Thoracic aorta (tissue), 2 donors: ENCODE measurements at places on chromosomes 12 and 14. TPM values are rescaled to one million over a fixed set of nuclear protein-coding genes. Genes with fewer than 3 reads are reported as not detected.
A peak's percentile ranks its signal among the peaks of the same experiment; 100 is the strongest.

DNA sequence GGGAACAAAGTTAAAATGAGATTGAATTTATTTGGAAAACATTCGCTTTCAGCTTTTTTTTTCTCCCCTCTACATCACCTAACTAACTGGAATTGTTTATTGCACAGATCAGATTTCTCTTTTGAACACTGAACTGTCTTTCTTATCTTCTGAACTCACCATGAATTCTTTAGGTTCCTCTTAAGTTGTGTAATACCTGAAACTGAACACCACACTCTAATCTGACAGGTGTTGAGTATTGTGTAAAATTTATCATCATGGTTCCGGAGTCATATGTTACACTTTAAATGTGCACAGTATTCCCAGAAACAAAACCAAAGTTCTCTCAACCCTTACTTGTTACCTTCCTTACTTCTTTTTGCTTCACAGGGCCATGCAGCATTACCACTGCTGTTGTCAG is 66.8 kb downstream of the TGFB3 start:
- DNase-seq = no peak
- H3K27me3 ChIP-seq = no peaks in the 10 kb centered on the region
- H3K4me3 ChIP-seq = no peak overlapping the region
- H3K36me3 ChIP-seq = no peaks in the 10 kb centered on the region
- H3K4me1 ChIP-seq = no peaks in the 10 kb centered on the region

DNA sequence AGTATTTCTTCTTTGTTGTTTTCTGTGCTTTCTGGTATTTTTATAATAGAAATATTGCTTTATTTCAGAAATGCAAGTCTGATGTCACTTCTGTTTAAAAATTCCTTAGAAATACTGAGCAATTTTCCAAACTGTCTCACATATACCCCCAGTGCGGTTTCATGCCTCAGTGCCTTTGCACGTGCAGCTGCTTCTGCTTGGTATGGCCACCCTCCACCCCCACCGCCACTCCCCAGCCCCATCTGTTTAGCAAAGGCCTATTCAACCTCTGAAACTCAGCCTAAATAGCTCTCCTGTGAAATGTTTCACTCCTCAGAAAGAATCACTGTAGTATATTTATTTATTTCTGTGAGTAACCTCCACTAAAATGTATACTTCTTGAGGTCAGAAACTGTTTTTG is 52.3 kb downstream of the PPM1H start:
- DNase-seq = no peak
- no peaks in the 10 kb centered on the region for H3K4me1 ChIP-seq
- H3K27ac ChIP-seq = no peak overlapping the region

- H3K4me1 ChIP-seq = peaks cover 49% of the 10 kb centered on the region
- H3K27me3 ChIP-seq = no peaks in the 10 kb centered on the region
- H3K36me3 ChIP-seq = peaks cover 45% of the 10 kb centered on the region
- DNase-seq = no peak
- no peak overlapping the region for H3K4me3 ChIP-seq
- H3K27ac ChIP-seq = peak overlapping the region; percentile 86
These were observed 4.0 kb downstream of the NAB2 start for GRCh38 chr12:57092876-57093414.

DNA sequence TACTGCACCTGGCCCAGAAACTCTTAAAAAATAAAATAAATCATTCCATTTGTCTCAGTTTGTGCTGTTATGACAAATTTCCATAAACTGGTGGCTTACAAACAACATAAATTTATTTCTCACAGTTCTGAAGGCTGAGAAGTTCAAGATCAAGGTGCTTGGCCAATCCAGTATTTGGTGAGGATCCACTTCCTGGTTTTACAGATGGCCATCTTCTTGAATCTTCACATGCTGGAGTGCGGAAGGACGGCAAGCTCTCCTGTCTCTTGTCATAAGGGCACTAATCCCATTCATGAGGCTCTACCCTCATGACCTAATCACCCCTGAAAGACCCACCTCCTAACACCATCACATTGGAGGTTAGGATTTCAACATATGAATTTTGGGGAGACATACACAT is 29.9 kb upstream of the MYBPC1 start:
- no peaks in the 10 kb centered on the region for H3K27me3 ChIP-seq
- no peak overlapping the region for H3K27ac ChIP-seq
- DNase-seq = no peak

- no peak overlapping the region for H3K4me3 ChIP-seq
- H3K4me1 ChIP-seq = no peaks in the 10 kb centered on the region
- H3K27ac ChIP-seq = no peak overlapping the region
- no peak for DNase-seq
- H3K36me3 ChIP-seq = no peaks in the 10 kb centered on the region
These were observed 26.2 kb upstream of the CHPT1 start for GRCh38 chr12:101671157-101671791.

DNA sequence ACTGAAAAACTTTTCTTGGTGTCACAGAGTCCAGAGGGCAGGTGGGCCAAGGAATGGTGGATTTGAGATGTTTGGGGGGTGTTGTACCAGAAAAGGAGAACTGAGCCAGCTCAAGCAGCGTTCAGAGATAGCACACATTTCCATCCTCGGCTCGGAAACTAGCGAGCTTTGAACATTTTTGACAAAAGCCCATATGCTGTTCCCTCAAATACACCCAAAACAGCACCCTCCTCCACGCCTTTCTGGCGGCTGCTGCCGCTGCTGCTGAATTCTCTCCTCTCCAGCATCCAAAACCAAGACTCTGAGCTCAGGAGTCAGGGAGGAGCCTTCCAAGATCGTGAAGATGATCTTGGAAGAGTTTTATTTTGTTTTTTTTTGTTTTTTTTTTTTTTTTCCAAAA is 961 bp downstream of the SRRM4 start:
- DNase-seq = no peak
- H3K27ac ChIP-seq = no peak overlapping the region
- no peaks in the 10 kb centered on the region for H3K4me1 ChIP-seq
- no peaks in the 10 kb centered on the region for H3K27me3 ChIP-seq
- H3K36me3 ChIP-seq = no peaks in the 10 kb centered on the region

DNA sequence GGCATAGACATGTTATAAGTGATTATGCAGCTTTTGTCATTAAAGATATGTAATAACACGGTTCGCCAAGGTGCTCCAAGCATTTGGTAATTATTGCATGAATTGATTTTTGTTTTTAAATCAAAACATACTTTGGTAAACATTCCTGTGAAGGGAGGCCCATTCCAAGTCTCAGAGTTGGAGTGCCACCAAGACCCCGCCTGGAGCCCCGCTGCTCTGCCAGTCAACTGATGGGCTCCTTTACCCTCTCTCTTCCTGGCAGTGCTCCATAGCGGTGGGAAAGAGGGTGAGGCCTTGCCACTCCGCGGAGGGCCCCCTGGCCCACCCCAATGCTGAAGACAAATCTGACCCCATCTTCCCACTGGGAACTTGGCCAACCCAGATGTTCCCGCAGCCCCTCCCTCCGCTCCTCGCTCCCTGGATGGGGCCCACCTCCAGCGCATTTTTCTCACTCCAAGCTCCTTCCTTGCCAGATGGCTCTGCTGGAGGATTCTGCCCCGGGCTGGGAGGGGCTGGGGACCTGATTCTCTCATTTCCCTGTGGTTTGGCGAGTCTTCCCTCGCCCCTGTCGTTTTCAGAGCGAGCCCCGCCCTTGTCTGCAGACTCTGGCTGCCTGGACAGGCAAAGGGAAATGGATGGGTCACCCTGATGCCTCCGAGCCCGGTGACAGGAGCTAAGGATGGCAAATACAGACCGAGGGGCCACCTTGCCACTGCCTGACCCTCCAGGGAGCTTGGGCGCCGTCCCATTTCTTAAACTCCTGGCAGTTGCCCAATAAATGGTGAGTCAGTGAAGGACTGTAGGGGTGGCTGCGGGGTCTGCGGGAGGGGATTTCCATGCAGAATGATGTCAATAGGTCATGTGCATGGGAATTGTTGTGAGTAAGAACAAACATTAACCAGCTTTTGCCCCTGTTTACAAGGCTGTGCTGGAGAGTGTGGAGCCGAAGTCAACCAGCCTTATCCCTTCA is 9.2 kb upstream of the PAPLN start:
- no peak for DNase-seq
- H3K27me3 ChIP-seq = no peaks in the 10 kb centered on the region
- no peaks in the 10 kb centered on the region for H3K36me3 ChIP-seq
- peaks cover 13% of the 10 kb centered on the region for H3K4me1 ChIP-seq

- no peaks in the 10 kb centered on the region for H3K4me1 ChIP-seq
- DNase-seq = no peak
- no peak overlapping the region for H3K27ac ChIP-seq
- H3K27me3 ChIP-seq = no peaks in the 10 kb centered on the region
These were observed 19.1 kb downstream of the RPAP3 start for GRCh38 chr12:47686645-47687240.

GRCh38 chr12:123102781-123103503 is 47.9 kb downstream of the PITPNM2 start:
- DNase-seq = no peak
- no peak overlapping the region for H3K27ac ChIP-seq
- no peak overlapping the region for H3K4me3 ChIP-seq
- H3K27me3 ChIP-seq = no peaks in the 10 kb centered on the region
- no peaks in the 10 kb centered on the region for H3K36me3 ChIP-seq

GRCh38 chr12:57087691-57088353 is 1.1 kb upstream of the NAB2 start:
- no peaks in the 10 kb centered on the region for H3K27me3 ChIP-seq
- peaks cover 15% of the 10 kb centered on the region for H3K36me3 ChIP-seq
- H3K4me1 ChIP-seq = peaks cover 29% of the 10 kb centered on the region

DNA sequence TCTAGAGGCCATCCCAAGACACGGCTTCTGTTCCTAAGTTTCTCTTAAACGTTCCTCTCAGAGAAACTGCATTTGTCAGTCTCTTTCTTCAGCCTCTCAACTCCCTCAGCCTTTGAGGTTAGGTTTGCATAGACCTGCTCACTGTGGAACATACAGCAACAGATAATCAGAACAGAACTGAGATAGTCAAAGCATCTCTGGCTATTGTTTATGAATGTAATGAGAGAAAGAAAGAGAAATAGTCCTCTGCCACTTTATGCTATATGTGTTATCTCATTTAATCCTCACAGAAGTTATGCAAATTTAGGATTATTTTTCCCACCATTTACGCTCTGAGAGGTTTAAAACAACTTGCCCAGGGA is 190.6 kb downstream of the PHLDA1 start:
- H3K27ac ChIP-seq = no peak overlapping the region
- H3K4me1 ChIP-seq = peaks cover 6% of the 10 kb centered on the region
- H3K36me3 ChIP-seq = no peaks in the 10 kb centered on the region
- H3K4me3 ChIP-seq = no peak overlapping the region

DNA sequence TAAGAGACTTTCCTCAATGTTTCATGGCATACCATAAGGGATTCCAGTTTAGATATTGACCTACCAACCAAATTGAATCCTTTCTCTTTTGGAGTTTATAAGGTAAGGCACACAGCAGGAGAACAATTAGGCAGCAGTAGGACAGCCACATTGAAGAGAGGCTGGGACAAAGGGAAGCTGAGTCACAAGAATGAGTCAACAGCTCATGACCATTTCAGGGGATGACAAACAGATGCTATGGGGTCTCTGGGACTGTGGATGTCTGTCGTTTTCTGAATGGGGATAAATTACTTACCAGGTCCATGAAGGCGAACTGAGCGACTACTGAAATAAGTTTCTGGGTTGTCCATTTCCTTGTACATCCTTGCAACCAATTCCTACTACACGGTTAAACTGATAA is 48.6 kb upstream of the E2F7 start:
- H3K4me1 ChIP-seq = no peaks in the 10 kb centered on the region
- no peaks in the 10 kb centered on the region for H3K27me3 ChIP-seq
- H3K36me3 ChIP-seq = no peaks in the 10 kb centered on the region
- DNase-seq = no peak
- H3K27ac ChIP-seq = no peak overlapping the region
- H3K4me3 ChIP-seq = no peak overlapping the region

DNA sequence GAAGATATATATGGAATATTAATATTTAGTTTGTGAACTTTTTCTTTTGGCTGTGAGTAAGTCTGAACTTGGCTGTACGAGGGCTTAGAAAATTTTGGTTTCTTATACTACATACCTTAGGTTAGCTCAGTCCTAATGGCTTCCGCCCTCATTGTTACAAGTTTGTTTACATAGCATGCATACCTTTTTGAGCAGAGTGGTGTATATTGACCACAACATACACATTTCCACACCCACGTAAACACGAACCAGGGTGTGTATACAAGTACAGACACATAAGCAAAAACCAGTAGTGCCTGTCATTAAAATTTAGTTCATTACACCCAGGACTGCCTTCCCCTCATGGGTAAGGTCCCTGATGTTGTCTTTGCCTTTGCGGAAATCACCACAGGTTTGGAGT is 230.2 kb upstream of the RGS6 start:
- no peaks in the 10 kb centered on the region for H3K36me3 ChIP-seq
- no peak overlapping the region for H3K4me3 ChIP-seq
- no peak overlapping the region for H3K27ac ChIP-seq
- DNase-seq = no peak
- H3K4me1 ChIP-seq = no peaks in the 10 kb centered on the region

GRCh38 chr14:99512110-99512449 is 30.9 kb downstream of the CCNK start:
- H3K4me3 ChIP-seq = no peak overlapping the region
- no peaks in the 10 kb centered on the region for H3K4me1 ChIP-seq
- no peak for DNase-seq

GRCh38 chr12:93094988-93095737 is 166.1 kb upstream of the EEA1 start:
- no peaks in the 10 kb centered on the region for H3K36me3 ChIP-seq
- no peak overlapping the region for H3K4me3 ChIP-seq
- no peak for DNase-seq
- no peak overlapping the region for H3K27ac ChIP-seq
- no peaks in the 10 kb centered on the region for H3K27me3 ChIP-seq

GRCh38 chr14:31806249-31806648 is 245.0 kb downstream of the NUBPL start:
- H3K4me3 ChIP-seq = no peak overlapping the region
- H3K4me1 ChIP-seq = peaks cover 4% of the 10 kb centered on the region
- H3K36me3 ChIP-seq = no peaks in the 10 kb centered on the region
- DNase-seq = no peak
- no peak overlapping the region for H3K27ac ChIP-seq

DNA sequence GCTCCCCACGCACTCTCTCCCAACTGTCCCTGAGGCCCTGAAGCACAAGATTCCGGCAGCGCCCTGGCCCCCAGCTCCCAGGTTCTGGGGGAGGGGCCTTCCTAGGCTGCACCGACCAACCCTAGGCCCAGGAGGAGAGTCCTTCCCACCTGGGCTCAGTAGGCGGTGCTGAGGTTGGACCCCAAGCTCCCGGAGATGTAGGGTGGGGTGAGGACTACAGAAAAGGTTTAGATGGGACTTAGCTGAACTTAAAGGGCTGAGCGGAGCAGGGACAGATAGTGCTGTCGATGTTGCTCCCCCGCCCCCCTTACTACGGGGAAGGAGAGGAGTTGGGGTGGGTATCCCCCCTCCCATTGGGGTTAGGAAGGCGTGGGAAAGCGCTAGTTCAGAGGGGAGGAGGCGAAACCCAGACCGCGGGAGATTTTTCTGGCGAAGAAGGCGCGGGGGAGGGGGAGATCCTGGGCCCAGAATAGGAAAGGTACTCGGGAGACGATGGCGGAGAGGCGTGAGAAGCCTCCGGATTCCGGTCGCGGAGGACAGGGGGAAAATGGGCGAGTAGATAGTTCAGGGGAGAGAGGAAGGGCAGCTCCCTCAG is 4.2 kb upstream of the BAZ2A start:
- peak overlapping the region; percentile 81 for H3K4me3 ChIP-seq
- peak overlapping the region; percentile 88 for H3K27ac ChIP-seq
- H3K27me3 ChIP-seq = no peaks in the 10 kb centered on the region
- H3K36me3 ChIP-seq = peaks cover 16% of the 10 kb centered on the region
- no peak for DNase-seq

The AMN gene
- total RNA-seq = 2.4 TPM

The MIP gene
- total RNA-seq = not detected

The DAO gene
- not detected for total RNA-seq

The CPNE6 gene
- 2.4 TPM for total RNA-seq

The CLEC12A gene
- total RNA-seq = 1.1 TPM

The INTS13 gene
- 5.7 TPM for total RNA-seq

The RDH16 gene
- total RNA-seq = 0.54 TPM
